ENCODE measurements at places on chromosomes 5 and 9.

DNA sequence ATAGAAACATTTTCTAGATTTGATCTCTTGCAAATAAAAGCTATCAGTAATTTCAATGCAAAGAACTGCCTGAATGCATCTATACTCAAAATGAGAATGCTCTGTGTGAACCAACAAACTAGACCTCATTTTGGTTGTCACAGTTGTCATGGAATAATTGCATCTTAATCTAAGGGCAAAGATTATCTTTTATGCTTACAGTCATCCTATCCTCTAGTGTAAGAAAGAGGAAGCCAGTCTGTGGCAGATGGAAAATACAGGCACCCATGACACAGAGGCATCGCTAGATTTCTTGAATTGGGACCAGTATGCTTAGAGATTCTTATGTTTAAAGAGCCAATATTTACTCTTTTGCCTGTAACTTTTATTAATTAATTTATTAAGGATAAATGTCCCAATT, 95.0 kb downstream of the MACIR start:
- no peak for DNase-seq

DNA sequence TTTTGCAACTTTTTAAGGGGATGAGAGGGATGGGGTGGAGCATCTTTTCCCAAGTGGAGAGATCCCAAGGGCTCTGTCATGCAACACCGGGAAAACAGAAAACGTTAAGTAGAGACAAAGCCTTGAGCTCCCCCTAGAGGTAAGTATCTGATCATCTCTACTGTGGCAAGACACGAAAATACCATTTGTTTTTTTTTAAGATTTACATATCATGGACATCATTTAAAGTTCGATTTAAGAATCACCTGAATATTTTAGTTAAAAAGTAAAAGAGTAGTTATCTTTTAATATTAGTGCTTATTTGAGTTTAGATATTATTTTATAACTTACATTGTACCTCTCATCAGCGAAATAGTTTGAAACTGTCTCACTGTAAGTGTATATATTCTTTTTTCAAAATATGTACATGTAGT, 200.4 kb downstream of the LRRC70 start:
- no peak for DNase-seq

- no peak for DNase-seq
These were observed 163.6 kb downstream of the SPATA31D1 start for GRCh38 chr9:82152181-82152580.

DNA sequence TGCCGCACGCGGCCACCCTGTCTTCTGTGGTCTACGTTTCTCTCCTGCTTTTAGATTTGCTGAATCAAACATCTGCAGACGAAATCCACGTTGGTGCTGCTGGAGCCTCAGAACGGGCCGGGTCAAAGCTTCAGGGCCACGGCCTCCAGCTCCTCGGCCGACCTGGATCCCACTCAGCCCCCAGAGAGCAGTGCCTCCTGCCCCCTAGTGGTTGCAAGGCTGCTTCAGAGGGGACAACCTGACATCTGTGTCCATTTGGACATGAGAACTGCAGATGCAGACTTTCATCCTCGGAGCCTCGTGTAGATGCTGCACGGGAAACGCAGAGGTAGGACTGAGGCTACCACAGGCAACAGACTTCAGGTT, 23.0 kb upstream of the SLC6A3 start:
- DNase-seq, result no peak

DNA sequence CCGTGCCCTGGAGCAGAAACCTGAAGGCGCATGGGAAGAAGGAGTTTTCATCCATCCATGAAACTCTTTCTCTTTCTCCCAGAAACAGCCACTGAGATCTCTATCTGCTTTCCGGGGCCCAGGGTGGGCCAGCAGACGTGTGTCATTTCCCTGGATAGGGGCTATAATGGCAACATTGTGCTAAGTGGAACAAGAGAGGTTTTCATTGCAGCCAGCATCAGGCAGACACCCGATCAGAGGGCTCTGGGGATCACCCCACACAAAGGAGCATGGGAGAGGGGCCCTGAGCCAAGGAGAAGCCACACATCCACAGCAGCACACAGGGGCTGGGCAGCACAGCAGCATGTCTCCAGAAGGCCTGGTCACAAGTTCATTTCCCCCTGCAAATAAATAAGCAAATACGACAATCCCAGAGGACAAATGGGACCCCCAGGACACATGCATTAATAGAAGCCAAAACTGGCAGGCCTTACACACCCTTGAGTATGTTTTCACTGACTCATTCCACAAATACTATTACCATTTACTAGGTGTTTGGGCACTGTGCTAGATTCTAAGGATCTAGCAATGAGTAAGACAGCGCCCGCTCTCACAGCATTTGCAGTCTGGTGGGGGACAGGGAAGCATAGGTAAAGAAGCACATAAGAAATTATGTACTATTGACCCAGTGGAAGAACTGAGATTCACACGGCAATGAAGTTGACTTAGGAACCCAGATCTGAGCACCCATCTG, 4.3 kb upstream of the AFAP1L1 start:
- no peak for DNase-seq

DNA sequence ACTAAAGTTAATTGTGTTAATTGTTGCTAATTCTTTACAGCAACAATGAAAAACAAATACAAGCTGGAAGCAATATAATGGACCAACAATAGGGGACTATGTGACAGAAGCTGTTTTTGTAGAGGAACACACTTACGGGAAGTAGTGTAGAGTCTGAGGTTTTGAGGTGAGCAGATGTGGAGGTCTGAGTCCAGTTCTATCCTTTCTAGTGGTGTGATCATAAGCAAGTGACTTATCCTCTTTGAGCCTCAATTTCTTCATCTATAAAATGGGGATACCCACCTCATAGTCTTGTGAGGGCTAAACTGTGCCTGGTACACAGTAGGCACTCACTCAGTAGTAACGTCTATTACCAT, 28.3 kb downstream of the ALG2 start:
- no peak for DNase-seq

GRCh38 chr5:154850255-154851062, at the start of gene FAXDC2:
Gene FAXDC2 (minus strand): TSS chr5:154850603. CDS start chr5:154838178, 12,425 bp downstream.
- DNase-seq, result no peak

DNA sequence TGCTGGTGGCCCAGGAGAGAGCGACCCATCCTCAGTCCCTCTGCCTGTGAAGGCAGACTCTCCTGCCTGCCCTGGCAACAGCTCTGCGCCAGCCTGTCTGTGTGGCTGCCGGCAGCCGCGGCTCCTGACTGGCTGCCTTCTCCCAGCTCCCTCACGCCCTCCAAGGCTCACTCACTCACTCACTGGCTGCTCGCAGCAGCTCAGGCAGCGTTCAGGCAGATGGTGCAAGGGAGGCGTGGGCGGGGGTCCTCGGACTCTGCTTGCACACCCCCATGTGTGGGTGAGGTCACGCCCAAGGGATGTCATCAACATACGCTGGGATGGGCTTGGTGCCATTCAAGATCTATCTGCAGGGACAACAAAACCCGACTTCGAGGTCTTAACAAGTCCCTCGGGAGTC, 66.7 kb downstream of the DAB2IP start:
- DNase-seq, result no peak

- DNase-seq, result no peak
These were observed 14.2 kb upstream of the ZBED3 start for GRCh38 chr5:77101298-77101697.

DNA sequence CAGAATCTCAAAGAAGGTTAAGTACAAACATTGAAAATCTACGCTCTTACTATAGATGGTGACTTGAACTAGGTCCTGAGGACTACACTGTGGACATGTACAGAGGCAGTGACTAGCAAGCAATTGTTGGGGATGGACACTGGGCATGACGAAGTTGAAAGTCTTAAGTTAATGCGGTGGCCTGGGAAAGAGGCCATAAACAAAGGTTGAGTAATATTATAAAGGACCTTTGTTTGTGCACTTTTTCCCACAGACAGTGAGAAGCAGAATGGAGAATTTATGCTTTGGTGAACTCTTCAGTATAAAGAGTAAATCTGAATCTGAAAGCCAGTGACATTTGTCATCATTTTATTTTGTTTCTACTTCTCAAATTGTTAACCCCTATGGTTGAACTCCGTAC, 15.3 kb downstream of the ALDH1A1 start:
- no peak for DNase-seq

- DNase-seq, result no peak
These were observed 410.6 kb downstream of the PSAT1 start for GRCh38 chr9:78707481-78707991.

- no peak for DNase-seq
These were observed 273.5 kb upstream of the CCNG1 start for GRCh38 chr5:163163858-163164257.

DNA sequence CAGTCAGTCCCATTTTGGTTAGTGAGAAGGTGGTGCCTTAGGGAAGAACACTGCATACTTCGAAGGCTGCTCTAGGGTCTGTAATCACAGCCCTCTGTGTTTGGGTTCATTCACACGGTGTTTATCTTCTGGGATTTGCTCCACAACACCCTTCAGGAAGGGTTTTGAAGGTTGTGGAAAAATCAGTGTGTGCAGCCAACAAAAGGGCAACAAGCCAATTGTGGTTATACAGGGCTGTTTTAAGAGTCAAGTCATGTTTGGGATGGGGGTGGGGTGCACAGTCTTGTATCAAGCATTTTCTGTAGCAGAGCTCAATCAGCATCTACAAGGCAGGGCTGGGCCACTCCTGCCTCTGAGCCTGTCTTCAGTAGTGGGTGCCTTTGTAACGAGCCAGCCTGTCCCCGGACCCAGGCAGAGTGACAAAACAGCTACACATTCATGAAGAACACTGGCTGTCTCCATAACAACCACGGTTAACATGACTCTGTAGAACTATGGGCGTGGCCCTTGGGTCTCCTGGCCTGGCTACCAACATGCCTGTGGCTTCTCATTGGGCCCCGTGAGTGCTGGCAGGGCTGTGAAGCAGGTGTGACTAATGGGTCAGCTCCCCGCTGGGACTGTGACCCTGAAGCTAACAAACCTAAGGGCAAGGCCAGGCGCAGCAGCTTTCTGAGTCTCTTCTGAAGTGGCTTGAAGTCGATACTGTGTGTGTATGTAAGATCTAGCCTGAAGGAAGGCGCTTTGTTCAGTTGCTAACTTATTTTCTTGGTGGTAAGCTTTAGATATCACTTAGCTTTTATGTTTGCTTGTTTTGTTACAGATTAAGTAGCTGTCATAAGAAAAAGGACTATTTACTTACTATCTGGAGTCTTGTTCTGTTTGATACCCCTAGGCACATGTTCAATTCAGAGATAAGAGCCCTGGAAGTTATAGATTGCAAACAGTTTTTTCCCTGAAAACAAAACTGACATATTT, 27.9 kb upstream of the GOLM1 start:
- no peak for DNase-seq

- no peak for DNase-seq
These were observed 193.2 kb downstream of the MAPKAP1 start for GRCh38 chr9:125513668-125514413.

GRCh38 chr5:108898707-108899106, 151.0 kb downstream of the FER start:
- no peak for DNase-seq

DNA sequence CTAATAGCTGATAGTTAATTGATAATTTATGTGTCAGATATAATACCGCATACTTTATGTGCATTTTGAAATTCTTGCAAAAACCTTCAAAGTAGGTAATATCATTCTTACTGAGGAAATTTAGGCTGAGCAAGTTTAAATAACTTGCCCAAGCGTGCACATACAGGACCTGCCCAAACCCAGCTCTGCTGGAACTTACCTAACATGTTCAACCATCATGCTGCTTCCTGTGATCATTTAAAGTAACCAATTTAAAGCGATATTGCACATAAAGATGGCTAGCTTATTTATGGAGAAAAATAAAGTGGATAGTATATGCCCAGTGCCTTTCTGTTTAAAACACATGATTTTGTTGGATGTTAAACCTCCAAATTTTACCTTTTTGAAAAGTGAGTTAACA, 4.3 kb downstream of the FAM174A start:
- no peak for DNase-seq
